ENCODE measurements at places on chromosomes 11 and 22. TPM values are rescaled to one million over a fixed set of nuclear protein-coding genes. Genes with fewer than 3 reads are reported as not detected.

GRCh38 chr11:5279471-5280090 lies 9.8 kb upstream of the HBE1 start:
- no peaks in the 10 kb centered on the region for H3K36me3 ChIP-seq
- H3K27ac ChIP-seq, result no peak overlapping the region
- H3K4me3 ChIP-seq, result no peak overlapping the region
- H3K4me1 ChIP-seq, result peaks cover 11% of the 10 kb centered on the region
- H3K27me3 ChIP-seq, result no peaks in the 10 kb centered on the region

- DNase-seq, result no peak
- peaks cover 3% of the 10 kb centered on the region for H3K36me3 ChIP-seq
- peaks cover 44% of the 10 kb centered on the region for H3K4me1 ChIP-seq
- no peaks in the 10 kb centered on the region for H3K27me3 ChIP-seq
- peak overlapping the region; percentile 84 for H3K4me3 ChIP-seq
These were observed 272 bp downstream of the DIXDC1 start for GRCh38 chr11:111937461-111937769.

DNA sequence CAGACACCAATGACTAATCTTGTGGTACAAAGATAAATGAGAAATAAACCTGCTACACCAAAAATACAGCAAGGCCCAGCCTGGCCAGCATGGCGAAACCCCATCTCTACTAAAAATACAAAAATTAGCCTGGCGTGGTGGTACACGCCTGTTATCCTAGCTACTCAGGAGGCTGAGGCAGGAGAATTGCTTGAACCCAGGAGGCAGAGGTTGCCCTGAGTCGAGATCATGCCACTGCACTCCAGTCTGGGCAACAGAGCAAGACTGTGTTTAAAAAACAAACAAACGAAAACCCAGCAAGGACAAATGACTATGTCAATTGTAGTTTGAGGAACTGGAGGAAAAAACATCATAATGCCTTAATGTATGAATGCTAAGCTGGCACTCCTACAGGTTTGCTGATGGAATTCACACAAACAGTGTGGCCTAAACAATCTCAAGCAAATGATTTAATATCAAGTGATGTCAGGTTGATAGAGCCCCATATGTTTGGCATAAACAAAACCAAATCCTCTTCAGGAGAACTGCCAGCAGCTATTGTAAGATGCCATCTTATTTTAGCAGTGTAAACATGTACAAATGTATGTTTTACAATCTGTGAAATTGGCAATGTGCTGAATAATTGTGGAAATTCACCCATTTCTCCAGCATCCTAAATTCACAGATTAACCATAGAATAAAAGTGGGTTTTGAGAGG lies 20.0 kb downstream of the MMP7 start:
- H3K36me3 ChIP-seq, result no peaks in the 10 kb centered on the region
- H3K4me3 ChIP-seq, result no peak overlapping the region
- no peak for DNase-seq

- no peak overlapping the region for H3K27ac ChIP-seq
- no peaks in the 10 kb centered on the region for H3K27me3 ChIP-seq
- H3K4me1 ChIP-seq, result no peaks in the 10 kb centered on the region
- no peak overlapping the region for H3K4me3 ChIP-seq
- no peaks in the 10 kb centered on the region for H3K36me3 ChIP-seq
These were observed 298.3 kb downstream of the TBC1D22A start for GRCh38 chr22:47060718-47061117.

GRCh38 chr11:94144216-94144615 lies 15.6 kb downstream of the PANX1 start:
- no peaks in the 10 kb centered on the region for H3K36me3 ChIP-seq
- DNase-seq, result no peak
- no peak overlapping the region for H3K27ac ChIP-seq
- peaks cover 35% of the 10 kb centered on the region for H3K4me1 ChIP-seq
- no peak overlapping the region for H3K4me3 ChIP-seq
- no peaks in the 10 kb centered on the region for H3K27me3 ChIP-seq

- peaks cover 43% of the 10 kb centered on the region for H3K4me1 ChIP-seq
- no peak overlapping the region for H3K4me3 ChIP-seq
- no peak for DNase-seq
- H3K27me3 ChIP-seq, result peaks cover 11% of the 10 kb centered on the region
These were observed 6.7 kb downstream of the GDPD5 start for GRCh38 chr11:75518771-75519653.

- H3K27ac ChIP-seq, result peak within 1 kb of the TSS; percentile 9
- H3K36me3 ChIP-seq, result peaks cover 10% of the 10 kb centered on the region
- peak; percentile 87 for DNase-seq
- no peaks in the 10 kb centered on the region for H3K27me3 ChIP-seq
- no peak within 1 kb of the TSS for H3K4me3 ChIP-seq
These were observed at the start of gene CCDC116 for GRCh38 chr22:21632237-21632895. Gene CCDC116, plus strand, starts transcription at chr22:21632760. Its CDS starts 422 bp downstream, at chr22:21633182.

- peaks cover 25% of the 10 kb centered on the region for H3K27me3 ChIP-seq
- H3K4me3 ChIP-seq, result no peak overlapping the region
- H3K4me1 ChIP-seq, result peaks cover 15% of the 10 kb centered on the region
- H3K36me3 ChIP-seq, result no peaks in the 10 kb centered on the region
These were observed 12.2 kb upstream of the RPS3 start for GRCh38 chr11:75386942-75387630.

GRCh38 chr22:50218996-50219727 lies 18.4 kb downstream of the SELENOO start:
- no peak overlapping the region for H3K4me3 ChIP-seq
- no peaks in the 10 kb centered on the region for H3K4me1 ChIP-seq
- no peaks in the 10 kb centered on the region for H3K27me3 ChIP-seq
- H3K36me3 ChIP-seq, result peaks cover 18% of the 10 kb centered on the region
- no peak overlapping the region for H3K27ac ChIP-seq

Gene DNAJB7
- total RNA-seq, result not detected
